Lower leg skin (tissue), 4 donors: ENCODE measurements at places on chromosomes 5 and 9. TPM values are rescaled to one million over a fixed set of nuclear protein-coding genes. Genes with fewer than 3 reads are reported as not detected.

CER1 gene
- total RNA-seq = not detected

- no peak for DNase-seq
Observed at GRCh38 chr9:134370213-134370492, 43.9 kb downstream of the RXRA start.

DNA sequence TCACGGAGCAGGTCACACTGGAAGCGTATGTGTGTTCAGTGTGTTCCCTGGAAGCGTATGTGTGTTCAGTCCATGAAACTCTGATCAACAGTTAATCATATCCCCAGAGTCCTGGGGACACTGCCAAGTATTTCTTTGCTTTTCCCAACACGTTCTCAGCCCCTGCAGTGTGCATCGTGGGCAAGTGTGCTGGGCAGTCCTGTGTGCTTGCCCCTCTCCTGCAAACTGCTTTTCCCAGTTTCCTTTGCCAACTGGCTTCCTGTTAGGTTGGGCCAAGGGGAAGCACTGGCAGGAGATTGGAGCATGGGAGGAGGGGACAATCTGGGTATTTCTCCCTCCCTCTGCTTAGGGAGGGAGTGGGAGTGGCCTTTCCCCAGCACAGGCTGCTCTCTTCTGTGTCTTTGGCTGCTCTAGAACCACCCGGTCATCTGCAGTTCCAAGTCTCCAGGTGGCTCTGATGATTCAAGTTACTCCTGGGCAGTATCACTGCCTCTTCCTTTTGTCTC is 36.8 kb upstream of the NEK6 start:
- DNase-seq = no peak

GRCh38 chr5:100694100-100694499 is 158.9 kb downstream of the FAM174A start:
- DNase-seq = no peak

FOXD4L6 gene
- total RNA-seq = not detected

KIF24 gene
- total RNA-seq = 0.42 TPM

PDLIM4 gene
- total RNA-seq = 91.0 TPM

TICAM2 gene
- total RNA-seq = not detected
